ENCODE measurements at places on chromosomes 3 and 15.

GRCh38 chr3:114872588-114872987, 274.5 kb downstream of the ZBTB20 start:
- DNase-seq: no peak

- no peak for DNase-seq
Observed at GRCh38 chr15:82750831-82751180, 41.1 kb upstream of the AP3B2 start.

GRCh38 chr15:40836020-40836419, 7.5 kb upstream of the PPP1R14D start:
- DNase-seq: no peak

- DNase-seq: no peak
Observed at GRCh38 chr3:70264122-70264780, 48.2 kb downstream of the MDFIC2 start.

DNA sequence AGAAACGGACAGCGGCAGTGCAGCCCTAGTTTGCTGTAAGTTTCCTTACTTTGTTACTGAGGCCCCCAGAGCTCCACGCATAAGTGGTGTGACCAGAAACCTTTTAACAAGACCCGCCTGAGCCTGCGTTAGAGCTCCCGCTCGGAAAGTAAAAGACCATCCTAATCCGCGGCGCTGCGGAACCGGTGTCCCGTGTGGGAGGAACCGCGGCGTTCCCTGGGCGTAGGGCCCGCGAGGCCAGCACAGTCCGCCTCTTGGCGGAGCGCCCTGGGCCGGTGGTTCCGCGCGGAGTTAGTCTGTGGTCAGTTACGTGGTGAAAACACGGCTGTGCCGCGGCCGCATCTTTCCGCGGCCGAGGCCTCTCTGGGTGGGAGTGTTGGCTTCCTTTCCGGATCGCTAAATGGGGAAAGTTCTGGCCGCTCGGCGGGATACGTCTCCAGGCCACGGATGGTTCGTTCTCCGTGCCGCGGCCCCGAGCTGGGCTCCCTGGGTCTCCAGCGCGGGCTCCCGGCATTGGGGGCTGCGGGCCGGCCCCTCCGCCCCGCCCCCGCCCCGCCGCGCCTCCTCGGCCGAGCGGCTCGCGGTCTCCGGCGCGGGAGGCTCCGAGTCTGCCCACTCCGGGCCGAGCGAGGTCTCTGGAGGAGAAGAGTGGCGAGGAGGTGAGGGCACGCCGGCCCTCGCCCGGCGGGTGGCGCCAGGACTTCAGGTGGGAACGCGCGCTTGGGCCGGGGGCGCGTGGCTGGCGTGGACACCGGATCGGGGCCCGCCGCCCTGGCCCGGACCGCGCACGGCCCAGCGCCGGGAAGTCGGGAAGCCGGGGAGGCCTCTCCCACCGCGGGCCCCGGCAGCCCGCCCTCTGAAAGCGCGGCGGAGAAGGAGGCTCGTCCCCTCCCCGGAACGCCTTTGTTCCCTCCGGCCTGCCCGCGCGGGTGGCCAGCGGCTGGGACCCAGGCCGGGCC, 754 bp downstream of the B3GNT5 start:
- DNase-seq: no peak

DNA sequence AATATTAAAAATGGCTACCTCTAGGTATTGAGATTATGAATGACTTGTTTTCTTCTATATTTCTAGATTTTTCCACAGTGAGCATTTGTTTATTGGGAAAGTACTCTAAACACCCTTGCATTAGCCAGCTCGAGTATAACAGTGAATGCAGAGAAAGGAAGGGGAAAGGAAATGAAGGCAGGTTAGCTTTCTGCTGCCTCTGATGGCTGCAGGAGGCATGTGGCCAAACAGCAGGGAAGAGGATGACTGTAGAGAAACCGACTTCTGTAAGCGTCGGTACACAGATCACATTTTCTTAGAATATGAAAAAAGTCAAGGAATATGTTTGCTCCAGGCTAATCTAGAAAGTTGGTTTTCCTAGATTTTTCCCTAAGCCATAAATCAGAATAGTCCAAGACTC, 19.8 kb downstream of the GNB5 start:
- no peak for DNase-seq

DNA sequence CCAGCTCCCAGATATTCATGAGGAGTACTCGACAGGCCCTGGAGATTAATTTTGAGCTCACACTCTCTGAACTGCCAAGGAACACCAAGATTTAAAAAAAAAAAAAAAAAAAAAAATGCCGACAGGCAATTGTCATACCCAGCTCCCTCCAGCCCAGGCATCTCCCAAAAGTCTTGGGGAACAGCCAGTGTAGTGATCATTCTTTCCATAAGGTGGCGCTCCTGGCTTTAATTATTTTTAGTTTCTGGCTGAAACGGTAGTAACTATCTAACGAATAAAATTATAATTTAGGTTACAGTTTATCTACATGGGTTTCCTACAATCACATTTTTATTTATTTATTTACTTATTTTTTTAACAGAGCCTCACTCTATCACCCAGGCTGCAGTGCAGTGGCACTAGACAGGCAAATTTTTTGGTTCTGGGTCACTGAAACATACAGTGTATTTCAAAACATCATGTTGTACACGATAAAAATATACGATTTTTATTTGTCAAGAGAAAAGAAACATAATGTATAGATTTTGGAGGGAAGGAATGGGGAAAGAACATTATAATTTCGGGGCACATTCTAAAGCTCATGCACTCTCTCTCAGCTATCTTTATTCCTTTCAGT, 157.3 kb downstream of the ADAMTS9 start:
- DNase-seq: no peak

DNA sequence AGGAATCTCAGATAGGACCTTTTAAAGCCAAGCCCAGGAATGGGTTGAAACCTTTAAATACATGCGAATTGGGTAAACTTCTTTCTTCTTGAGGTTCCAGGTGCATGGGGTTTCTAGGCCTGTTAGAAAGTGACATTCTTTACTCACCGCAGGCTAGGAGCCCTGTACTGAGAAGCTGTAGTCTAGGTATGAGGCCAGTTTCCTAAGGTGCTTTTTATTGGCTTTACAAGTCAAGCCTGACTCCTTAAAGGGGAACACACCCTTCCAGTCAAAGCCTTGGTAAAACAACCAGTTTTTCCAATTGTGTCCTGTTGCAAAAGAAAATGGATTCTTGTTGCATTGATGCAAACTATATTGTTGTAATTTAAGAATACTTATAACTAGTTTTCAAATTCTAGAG, 76.1 kb upstream of the ATP11B start:
- no peak for DNase-seq

DNA sequence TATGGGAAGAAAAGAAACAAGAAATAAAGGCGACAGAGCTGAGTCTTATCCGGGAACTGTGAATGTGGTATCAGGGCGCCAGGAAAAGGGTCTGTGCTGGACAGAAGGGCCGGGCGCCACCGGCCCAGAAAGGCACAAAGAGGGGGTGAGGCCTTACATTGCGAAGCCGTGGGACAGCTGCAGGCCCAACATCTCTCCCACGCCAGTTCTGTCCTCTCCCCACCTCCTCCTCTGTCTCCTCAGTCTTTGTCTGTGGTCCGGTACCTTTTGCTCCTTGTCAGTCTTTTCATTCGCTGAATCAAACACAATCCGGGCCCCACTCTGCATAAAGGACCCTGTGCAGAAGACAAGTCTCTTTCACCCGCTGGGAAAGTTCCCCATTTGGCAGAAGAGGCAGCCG, 81.8 kb downstream of the LRIG1 start:
- DNase-seq: no peak

DNA sequence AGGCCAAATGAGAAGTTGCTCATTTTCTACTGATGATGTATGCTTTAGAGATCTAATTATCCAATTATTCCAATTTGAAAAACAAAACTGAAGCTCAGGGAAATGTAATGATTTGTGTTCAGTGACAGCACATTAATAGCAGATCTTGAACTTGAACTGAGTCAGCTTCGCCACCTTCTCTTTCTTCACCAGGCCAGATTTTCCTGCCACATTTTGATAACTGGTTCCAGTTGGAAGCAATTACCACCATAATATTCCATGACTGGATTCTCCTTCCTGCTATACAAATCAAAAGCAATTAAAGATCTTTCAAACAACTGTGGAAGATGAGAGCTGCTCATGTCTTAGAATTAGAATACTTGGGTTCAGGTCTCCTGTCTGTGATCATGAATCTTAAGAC, 334.1 kb downstream of the RBMS3 start:
- no peak for DNase-seq

GRCh38 chr3:65305836-65306235, 618.0 kb upstream of the ADAMTS9 start:
- no peak for DNase-seq

DNA sequence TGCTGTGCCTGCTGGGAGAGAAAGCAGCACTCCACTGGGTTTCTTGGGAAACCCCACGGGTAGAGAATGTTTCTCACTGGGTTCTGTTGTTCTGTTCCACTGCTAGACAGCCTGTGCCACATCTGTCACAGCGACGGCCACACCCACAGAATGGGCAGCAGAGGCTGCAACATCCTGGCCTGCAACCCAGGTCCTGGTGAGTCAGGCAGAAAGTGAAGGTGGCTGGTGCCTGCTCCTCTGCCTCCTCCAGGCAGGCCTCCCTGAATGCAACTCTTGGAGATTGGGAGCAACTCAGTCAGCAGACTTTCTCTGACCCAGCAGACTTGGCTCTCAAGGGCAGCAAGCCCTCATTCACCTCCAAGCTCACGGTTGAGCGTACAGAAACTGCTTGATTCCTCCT, 13.0 kb downstream of the C3orf18 start:
- no peak for DNase-seq

DNA sequence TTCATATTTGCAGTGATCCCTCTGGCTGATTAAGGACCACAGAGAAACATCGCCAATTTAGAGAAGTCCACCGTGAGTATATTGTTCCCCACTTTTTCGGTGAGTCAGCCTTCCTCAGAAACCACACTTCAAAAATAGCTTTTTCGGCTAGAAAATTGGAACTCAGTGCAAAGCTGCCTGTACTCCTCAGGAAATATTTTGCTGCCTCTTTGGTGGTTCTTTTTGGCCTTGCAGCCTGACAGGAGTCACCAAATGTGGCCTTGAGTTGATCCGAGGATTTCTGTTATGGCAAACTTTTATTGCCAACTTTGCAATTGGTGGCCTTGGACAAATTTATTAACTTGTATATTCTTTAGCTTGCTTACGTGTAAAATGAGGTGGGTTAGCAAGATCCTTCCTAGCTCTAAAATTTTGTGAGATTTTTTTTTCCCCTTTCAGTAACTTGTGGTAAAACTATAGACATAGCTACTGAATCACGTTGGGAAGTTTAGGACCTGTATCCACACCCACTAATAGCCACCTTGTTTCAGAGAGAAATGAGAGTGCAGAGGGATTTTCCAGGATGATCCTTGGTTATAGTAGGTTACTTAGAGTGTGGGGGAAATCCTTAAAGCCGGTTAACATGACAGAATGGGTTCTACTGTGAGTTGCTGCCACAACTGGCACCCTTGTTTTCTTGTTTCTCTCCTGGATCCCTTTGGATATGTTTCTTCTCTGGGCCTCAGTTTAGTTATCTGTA, 9.9 kb downstream of the ARL6IP5 start:
- no peak for DNase-seq

DNA sequence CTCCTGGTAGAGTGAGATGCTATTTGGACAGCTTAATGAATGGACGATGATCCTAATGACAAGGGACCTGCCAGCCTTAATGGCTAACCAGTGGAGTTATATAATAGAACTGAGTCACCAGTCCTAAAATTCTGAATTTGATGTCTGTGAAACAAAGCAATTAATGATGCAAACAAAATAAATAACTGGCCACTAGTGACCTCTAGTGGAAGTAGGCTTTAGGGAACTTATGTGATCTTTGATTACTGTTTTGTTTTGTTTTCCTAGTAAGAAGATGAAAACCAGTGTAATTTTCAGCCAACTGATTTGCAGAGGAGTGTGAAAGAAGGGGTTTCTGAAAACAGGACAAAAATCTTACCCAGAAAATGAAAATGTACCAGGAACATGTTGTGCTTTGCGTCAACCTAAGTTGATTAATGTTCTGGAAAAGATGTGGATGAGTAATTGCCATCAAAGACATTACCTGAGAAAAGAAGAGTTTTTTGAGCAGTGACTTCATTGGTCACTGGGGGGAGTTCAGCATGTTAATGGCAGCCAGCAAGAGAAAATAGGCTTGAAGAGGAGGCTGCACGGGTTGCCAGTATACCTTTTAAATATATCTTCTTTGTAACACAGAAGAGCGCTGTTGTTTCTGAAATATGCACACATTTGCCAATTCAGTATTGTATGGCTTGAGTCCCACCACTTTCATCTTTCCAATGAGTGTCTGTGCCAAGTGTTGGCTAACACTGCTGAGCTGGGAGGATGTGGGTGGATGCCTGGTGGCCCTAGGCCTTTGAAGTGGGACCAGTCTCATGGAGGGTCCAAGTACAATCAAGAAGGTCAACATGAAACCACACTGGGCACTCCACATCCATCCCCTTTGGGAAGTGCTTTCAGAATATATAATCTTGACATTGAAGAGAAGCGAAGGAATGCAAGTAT, 9.3 kb downstream of the VEPH1 start:
- no peak for DNase-seq

DNA sequence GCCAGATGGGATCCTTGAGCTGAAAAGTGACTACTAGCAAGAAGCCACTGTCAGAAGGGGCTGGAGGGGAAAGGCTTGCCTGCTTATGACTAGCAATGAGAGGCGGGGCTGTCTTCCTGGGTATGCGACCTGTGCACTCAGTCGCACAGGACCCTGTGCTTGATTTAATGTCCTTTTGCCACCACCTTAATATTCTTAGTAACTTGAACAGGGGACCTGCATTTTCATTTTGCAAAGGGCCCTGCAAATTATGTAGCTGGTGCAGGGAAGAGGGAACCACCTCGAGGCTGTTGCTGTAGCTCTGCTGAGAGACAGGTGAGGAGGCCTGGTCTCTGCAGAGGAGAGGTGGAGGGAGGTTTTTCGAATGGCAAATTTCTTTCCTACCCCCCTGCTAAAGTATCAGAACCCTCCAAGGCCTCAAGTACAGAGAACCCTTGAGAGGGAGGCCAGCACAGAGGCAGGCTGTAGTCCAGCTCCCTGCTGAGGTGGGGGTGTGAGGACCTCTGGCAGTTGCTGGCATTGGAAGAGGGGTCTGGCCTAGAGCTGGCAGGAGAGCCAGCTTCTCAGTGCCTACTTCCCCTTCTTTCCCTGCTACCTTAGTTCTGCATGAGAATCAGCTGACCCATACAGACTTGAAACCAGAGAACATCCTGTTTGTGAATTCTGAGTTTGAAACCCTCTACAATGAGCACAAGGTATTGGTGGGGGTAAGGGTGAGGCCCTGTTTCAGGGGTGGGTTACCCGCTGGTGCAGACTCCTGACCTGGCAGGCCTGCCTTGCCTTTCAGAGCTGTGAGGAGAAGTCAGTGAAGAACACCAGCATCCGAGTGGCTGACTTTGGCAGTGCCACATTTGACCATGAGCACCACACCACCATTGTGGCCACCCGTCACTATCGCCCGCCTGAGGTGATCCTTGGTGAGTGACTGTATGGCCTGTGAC, 11.4 kb downstream of the CLK3 start:
- no peak for DNase-seq
